Stimulated activated CD4-positive, alpha-beta T cell treated with anti-CD3 and anti-CD28 coated beads, Interleukin-1b, Interleukin-23, amount 100 ng/mL, for 24 hours (primary cell): ENCODE measurements at places on chromosomes 2 and 18.
A peak's percentile ranks its signal among the peaks of the same experiment; 100 is the strongest.

DNA sequence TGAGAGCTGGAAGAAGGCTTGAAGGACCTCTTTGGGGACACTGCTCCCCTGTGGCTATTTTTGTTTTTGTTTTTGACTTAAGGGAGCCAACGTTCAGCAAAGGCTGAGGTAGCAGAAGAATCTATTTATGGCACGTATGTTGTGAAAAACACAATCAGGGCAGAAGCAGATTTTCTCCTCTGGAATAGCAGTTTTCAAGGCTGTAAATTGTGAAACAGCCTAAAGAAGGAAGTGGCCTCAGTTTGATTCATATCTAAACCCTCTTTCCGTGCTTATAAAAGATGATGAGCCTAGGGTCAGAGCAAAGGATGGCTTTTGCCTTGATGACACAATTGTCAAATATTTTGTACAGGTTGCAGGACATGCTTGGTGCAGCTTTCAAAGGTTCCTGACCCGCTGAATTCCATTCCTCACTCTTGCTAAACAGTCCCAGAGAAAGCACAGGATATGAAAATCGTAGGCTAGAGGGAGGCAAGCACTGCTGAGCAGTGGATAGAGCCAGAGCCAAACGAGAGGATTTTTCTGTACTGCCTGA lies 106.2 kb upstream of the DLX2 start:
- no peak for DNase-seq

DNA sequence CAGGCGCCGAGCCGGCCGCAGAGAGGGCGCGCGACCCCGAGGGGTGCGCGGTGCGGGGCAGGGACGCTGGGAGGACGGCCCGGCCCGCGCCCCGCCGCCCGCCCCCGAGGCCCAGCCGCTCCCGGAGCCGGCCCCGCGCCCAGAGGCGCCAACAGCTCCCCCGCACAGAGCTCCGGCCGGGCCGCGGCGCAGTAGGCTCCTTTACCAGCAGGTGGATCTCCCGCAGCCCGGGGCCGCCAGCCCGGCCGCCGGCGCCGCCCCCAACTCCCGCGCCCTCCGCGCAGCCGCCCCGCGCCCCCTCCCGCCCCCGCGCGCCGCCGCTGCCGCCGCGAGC lies 258 bp downstream of the MGAT4A start:
- no peak for DNase-seq

- no peak for DNase-seq
Observed at GRCh38 chr18:79917853-79918614, 33.4 kb downstream of the SLC66A2 start.

DNA sequence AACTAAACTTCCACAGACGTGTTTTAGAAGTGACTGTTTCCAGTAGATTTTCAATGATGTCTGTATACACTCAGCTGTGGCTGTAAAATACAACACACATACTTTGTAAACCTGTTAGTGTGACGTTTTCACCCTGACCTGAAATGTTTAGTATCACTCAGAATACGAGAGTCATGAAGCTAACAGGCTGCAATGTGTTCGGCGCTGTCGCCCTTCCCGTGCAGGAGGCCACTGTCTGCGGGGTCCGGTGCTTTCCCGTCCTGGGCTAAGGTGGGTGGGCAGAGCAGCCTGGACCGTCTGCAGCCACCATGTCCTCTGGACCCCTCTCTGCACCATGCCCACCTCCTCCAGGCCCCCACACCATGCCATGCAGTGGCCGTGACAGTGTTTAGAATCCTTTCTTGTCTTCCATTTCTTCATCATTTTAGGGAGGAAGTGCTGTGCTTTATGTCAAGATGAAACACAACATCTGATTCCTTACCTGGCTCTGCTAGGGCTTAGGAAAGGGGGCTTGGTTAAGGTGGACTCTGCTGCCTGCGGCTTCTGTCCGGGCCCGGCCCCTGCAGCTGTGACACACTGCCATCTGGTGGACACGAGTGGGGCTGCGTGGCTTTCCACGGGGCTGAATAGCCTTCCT lies 53.8 kb upstream of the RBM44 start:
- peak; percentile 56 for DNase-seq

DNA sequence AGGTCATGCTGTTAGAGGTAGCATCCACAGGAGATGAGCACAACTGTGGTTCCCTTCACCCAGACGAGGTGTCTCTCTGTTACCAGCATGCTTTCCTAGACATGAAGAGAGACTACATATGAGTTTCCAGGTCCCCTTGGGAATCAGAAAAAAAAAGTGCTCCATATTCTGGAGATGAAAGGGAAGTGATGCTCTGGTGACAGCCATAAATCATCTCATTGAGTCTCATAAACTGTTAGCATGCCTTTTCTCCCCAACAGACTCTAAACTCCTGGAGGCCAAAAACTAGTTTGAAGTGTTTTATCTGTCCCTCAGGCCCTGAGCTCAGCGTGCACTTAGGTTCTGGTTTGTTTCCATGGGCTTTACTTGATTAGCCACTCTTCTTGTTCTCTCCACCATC lies 124.6 kb upstream of the CREB1 start:
- no peak for DNase-seq

DNA sequence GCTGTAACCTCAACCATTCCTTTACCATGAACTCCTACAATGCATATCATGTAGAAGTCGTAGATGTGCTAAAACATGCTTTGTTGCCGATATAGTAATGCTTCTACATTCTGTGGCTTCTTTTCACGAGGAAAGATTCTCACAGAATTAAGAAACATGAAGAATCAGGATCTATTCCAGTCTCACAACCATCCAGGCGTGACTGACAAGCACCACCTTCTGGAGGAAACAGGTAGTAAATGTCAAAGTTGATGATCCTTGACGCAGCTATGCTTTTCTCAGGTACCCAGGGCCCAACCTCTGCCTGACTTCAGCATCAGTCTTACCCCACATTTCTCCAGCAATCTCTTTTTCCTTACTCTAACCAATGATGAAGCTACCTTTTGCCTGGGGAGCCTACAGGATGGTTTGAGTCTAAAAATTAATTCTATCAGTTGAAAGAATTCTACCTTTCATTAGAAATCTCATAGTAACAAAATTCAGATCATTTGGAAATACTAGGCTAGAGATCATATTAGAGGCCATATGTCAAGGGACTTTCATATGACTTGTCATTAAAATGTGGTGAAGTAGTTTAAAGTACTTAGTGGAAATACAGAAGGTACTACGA lies 123.3 kb upstream of the RND3 start:
- DNase-seq, result no peak

DNA sequence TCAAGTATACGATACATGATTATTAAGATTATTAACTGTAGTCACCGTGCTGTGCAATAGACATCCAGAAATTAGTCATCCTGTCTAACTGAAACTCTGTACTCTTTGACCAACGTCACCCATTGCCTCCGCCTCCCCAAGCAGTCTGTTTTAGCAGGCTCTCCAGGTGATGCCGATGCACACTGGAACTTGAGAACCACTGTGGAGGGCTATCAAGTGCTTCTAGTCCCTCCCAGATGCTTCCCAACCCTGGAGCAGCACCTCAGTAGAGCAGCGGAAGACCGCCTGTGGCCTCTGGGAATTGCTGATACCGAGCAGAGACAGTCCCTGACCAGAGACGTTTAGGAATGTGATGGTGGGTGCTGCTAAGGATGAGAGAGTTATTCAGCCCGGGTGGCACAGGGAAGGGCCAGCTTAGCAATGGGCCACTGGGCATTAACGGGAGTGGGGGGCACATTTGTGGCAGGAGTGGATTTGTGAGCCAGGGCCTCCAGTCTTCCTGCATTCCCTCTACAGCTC lies 50.7 kb downstream of the LIPG start:
- DNase-seq, result no peak

DNA sequence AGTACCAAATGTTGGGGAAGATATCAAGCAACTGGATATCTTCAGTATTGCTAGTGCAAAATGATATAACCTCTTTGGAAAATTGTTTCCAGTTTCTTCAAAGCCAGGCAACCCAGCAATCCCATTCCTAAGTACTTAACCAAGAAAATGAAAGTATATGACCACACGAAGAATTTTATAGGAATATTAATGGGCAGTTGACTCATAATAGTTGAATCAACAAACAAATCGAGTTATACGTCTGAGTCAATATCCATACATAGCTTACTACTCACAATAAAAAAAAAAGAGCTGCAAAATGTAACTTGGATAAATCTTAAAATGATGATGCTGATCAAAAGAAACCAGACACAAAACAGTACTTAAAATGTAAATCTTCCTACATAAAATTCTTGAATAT lies 810.4 kb downstream of the METTL4 start:
- no peak for DNase-seq

DNA sequence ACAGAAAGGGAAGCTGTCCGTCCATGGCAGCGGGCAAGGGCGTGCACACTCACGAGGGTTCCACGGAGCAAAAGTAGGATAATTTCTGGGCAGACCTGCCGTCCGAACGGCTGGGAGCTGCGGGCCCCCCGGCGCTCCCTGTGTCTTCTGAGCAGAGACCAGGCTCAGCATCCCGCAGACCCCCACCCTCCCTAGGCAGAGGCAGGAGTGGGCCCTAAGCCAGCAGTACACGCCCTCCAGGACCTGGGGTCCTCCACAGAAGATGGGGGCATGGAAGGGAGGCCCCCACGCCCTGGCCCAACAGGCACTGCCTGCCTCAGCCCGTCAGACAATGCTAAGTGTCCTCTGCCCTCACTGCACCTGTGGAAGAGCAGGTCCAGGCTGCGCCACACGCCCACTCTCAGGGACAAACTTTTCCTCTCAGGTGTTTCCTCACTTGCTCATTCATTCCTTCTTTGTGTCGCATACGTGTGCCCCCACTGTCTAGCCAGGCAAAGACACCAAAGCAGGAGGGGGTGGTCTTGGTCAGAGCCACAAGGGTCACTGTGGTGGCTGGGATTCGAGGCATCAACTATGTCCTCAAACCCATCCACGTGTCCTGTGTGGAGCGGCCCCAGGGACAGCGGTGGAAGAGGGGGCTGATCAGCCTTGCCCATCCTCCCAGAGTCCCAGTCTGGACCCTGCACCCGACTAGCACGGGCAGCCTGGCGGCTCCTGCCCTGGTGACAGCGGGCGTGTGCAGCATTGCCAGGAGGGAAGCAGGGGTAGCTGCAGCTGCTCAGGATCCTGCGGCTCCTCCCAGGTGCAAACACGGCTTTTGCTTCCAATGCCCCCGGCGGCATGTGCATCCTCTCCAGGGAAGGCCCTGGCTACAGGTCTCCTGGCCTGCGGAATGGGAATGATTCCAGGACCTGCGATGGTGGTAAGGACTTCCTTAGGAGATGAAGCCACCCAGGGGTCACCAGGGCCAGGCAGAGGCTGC lies 2.4 kb upstream of the GPC1 start:
- DNase-seq, result no peak

- DNase-seq, result no peak
Observed at GRCh38 chr2:238771218-238771617, 76.7 kb upstream of the TWIST2 start.

- DNase-seq, result no peak
Observed at GRCh38 chr18:22683196-22683676, 249.9 kb upstream of the RBBP8 start.

DNA sequence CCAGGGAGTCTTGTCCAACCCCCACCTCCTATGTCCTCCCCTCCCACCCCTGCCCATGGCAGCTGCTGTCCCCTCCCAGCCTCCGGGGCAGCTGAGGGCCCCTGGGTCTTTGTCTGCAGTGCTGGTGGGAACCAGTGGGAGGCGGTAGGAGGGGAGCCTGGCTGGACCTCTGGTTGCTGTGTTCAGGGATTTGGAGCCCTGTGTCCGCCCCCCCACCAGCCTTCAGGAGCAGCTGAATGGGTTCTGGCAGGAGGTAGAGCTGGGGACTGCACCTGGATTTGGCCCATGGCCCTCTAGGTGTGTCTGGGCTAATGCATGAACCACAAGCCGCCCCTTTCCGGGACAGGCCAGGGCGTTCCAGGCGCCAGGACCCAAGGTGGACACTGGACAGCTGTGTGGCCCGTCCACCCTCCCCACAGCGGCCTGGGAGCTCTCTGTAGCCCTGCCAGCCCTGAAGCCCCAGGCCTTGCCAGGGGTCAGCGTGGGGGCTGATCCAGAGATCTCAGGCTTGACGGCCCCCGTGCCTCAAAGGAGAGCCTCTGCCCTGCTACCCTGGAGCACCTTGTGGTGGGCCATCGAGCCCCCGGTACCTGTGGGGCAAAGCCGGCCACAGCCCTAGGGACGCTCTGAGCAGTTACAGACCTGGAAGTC lies 25.4 kb downstream of the GPC1 start:
- no peak for DNase-seq

DNA sequence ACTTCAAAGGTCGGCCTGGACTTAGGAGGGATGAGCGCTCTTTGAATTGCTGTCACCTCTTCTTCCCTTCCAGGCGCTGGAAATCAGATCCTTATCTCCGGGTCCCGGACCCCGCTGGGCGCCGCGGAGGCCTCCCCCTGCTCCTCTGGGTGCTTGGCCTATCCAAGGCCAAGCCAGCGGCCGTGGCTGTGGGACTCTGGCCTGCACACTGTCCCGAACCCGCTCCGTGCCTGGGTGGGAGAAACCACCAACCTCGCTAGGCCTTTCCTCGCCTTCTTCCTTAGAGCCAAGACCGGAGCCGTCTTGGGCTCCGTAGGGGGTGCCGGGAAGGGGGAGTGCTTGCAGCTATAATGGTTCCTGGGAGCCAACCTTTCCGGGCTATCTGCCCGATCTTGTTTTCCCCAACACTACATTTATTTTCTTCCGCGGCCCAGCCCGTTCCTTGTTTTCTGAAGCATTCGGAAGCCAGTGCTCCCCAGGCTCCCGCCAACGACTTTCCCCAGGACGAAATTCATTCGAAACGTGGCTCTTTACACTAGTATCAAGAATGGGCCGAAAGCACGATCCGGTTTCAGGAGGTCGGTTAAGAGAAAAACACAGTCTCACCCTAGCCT lies 2.4 kb downstream of the OSR1 start:
- DNase-seq, result no peak

GRCh38 chr2:21050164-21050563 lies 6.3 kb upstream of the APOB start:
- DNase-seq, result no peak

GRCh38 chr2:15984368-15985255 lies 44.3 kb downstream of the MYCN start:
- DNase-seq, result no peak

DNA sequence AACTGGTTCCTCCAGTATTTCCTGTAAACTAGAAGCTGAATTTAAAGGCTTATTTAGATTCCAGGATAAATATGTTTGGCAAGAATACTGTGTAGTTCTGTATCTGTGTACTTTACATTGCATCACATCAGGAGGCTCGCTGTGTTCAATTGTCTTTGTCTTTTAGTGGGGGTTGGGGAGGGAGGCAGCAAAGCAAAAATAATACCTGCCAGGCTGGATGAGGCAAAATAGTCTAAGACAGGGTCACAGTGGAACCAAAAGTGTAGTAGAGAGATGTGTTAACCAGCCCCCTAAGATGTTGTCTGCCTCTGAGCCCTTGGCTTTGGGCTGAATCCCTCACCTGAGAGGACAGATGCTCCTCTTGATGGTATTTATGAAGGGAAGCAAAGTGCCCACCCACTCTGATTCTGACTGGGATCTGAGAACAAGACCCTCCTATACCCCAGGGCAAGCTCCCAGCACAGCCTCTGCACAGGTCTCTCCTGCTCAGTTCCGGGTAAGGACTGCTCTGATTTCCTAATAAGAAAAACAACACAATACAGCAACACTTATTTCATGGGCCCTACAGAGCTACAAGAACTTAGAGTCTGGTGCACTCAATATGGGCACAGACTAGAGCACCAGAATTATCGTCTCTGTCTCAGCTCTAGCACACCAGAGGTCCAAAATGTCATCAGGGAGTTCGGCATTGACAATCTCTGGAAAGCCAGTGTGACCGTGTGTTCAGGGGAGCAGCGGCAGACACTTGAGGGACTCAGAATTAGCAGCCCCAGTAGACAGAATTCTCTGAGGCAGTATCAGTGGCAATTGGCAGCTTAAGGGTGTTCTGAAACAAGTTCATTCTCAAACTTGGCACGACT lies 7.2 kb upstream of the AFTPH start:
- no peak for DNase-seq

GRCh38 chr18:75408554-75409506 lies 18.7 kb downstream of the SMIM21 start:
- peak; percentile 12 for DNase-seq
